ACHN (cell line): ENCODE measurements at places on chromosomes 16 and 17.

DNA sequence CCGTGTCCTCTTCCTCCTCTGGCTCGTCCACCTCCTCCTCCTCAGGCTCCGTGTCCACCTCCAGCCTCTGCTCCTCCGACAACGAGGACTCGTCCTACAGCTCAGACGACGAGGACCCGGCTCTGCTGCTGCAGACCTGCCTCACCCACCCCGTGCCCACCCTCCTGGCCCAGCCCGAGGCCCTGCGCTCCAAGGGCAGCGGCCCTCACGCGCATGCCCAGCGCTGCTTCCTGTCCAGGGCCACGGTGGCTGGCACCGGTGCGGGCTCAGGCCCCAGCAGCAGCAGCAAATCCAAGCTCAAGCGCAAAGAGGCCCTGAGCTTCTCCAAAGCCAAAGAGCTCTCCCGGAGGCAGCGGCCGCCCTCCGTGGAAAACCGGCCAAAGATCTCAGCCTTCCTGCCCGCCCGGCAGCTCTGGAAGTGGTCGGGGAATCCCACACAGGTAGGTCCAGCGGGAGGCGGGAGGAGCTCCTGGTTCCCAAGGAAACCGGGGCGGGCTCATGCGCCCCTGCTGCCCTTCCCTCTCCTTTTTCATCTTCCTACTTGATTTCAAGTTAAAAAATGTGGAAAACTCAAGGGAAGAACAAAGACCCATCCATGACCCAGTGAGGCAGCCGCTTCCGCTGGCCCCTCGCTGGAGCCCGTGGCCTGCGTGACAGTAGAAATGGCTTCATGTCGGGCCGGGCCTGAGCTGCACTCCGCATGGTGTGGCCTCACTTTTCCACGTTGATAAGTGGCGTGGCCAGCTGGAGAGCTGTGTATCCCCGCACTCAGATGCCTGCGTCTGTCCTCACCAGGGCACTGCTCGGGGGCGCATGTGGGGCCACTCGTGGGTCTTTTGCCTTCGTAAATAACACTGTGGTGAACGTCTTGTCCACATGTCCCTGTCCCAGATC lies 50.7 kb downstream of the ACTG1 start:
- DNase-seq: no peak

DNA sequence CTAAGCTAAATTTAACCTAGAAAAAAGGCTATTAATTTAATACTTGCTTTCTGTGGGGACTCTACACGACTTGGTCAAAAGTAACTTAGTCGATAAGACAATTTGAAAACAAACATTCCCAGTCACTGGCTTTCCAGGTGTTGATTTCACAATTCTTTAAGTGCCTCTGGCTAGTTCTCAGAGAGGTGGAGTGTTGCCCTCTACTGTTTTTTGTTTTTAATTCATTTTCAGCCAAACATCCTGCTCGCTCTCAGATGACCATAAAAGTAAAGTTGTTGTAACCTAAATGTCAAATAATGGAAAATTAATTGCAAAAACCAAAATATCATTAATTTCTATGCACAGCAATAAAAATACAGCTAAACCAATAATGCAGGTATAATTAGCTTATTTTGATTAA lies 107.1 kb downstream of the MYO1D start:
- no peak for DNase-seq

- peak; percentile 97 for DNase-seq
Measured at GRCh38 chr17:42667088-42667951, 8.2 kb downstream of the TUBG2 start.

- peak; percentile 99 for DNase-seq
Measured at GRCh38 chr16:87581857-87582215, 20.5 kb upstream of the JPH3 start.

GRCh38 chr17:18327093-18327492 lies 12.0 kb downstream of the SMCR8 start:
- no peak for DNase-seq

- DNase-seq: no peak
Measured at GRCh38 chr17:32658470-32659418, 172.0 kb downstream of the CDK5R1 start.

DNA sequence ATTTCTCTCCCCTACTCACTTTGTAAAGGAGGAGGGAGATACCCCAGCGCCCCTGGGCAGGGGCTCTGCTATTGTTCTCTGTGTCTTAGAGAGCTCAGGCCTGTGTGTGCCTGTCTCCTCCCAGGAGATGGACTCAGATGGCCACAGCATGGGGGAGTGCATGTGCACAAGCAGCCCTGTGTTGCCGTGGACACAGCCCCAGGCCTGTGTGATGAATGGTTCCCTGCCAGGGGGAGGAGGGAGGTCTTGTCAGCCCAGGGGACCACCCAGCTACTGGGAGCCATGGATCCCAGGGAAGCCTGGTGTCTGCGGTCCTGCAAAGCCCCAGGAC lies 26.3 kb downstream of the GINS2 start:
- no peak for DNase-seq

DNA sequence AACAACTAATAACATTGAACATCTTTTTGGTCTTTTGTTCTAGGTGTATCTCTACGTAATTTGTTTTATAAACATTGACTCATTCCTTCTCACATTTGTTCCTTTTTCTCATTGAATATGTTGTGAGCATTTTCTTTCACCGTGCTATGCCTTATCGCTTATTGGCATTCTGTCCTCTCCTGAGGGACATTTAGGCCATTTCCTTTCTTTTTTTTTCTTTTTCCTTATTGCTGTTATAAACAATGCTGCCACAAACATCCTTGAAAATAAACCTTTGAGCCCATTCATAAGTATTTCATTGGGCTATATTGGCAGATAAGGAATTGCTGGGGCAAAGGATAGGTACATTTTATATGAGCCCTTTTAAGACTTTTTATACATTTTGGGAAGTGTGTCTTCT lies 32.4 kb downstream of the WSCD1 start:
- no peak for DNase-seq

DNA sequence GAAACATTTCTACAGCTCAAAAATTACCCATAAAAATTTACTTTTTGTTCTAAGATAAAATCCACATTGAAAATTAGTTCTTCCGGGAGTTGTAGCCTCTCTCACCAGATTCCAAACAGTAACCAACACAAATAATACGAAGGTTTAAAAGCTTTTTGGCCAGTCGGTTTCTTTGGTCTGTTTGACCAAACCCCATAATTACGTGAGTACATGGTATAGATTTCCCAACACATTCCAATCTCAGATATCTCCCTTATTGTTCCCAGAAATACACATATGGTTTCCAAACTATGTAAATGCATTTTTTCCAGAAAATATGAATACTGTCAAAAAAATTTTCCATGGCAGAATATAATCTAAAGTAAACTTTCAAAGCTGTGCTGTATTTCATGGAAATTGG lies 722.0 kb downstream of the KCNJ2 start:
- no peak for DNase-seq

- peak; percentile 57 for DNase-seq
Measured at GRCh38 chr17:8109661-8110455, 8.5 kb downstream of the ALOXE3 start.

DNA sequence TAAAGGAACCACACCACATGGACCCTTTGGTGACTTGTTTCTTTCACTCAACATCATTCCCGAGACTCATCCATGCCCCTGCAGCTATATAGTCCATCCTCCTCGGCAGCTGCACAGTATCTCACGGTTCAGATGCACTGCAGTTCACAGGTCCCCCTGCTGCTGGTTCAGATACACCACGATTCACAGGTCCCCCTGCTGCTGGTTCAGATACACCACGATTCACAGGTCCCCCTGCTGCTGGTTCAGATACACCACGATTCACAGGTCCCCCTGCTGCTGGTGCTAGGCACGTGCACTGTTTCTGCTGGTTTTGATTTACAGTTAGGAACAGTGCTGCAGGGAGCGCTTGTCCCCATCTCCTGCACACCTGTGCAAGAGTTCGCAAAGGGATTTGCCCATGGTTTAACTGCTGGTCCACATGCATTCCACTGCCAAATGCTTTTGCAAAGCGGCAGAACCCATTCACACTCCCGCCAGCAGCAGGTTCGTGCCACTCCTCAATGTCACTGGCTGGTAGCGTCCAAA lies 3.8 kb downstream of the HSDL1 start:
- DNase-seq: peak; percentile 20

DNA sequence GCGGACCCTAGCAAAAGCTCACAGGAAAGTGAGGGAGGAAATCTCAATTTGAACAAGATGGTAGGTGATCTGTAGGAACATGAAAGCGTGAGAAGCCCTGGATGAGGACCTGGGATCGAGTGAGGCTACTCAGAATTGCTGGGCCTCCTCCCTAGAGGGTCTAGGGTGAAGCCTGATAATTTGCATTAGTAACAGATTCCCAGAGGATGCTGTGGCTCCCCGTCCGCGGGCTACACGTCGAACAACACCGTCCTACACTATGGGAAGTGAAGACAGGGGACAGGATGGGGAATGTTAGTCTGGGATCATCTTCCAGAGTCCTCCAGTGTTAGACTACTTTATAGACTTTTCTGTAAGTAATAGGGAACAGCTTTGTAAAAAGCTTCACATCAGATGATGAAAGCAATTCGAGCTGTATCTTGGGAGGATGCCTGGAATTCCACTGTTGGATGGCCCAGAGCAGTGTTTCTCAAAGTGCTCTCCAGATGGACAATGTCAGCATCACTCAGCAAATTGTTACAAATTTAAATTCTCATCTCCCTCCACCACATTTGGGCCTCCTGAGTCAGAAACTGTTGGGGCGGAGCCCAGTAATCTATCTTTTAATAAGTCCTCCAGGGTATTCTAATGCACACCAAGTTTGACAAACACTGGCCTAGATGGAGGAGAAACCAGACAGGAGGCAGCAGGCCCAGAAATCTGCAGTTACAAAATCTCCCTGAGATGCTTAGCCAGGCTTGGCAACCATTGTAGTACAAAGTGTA lies 6.5 kb downstream of the FNDC8 start:
- no peak for DNase-seq

DNA sequence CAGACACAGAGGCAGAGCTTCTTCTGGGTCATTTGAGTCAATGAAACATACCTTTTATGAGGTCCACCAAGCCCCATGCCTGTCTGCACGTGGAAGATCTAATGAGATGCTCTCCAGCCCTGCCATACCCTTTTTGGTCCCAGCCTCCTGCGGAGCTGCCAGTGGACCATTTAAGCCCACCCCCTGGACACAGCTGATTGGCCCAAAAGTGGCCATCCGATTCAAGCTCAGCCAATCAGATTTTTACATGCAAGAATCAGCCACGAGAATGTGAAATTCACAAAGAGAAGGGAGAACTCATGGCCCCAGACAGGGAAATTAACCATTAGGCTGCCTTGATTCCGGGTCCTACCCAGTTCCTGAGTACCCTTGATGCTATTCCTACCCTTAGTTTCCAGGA lies 231.0 kb upstream of the EEF2KMT start:
- DNase-seq: no peak

- peak; percentile 15 for DNase-seq
Measured at GRCh38 chr17:4332296-4332970, 34.0 kb downstream of the UBE2G1 start.

- DNase-seq: no peak
Measured at GRCh38 chr17:80719449-80719848, 174.8 kb downstream of the RPTOR start.

- DNase-seq: peak; percentile 55
Measured at GRCh38 chr16:71467810-71468209, 5.8 kb upstream of the ZNF23 start.

- DNase-seq: no peak
Measured at GRCh38 chr17:333626-334396, 18.8 kb downstream of the RPH3AL start.

DNA sequence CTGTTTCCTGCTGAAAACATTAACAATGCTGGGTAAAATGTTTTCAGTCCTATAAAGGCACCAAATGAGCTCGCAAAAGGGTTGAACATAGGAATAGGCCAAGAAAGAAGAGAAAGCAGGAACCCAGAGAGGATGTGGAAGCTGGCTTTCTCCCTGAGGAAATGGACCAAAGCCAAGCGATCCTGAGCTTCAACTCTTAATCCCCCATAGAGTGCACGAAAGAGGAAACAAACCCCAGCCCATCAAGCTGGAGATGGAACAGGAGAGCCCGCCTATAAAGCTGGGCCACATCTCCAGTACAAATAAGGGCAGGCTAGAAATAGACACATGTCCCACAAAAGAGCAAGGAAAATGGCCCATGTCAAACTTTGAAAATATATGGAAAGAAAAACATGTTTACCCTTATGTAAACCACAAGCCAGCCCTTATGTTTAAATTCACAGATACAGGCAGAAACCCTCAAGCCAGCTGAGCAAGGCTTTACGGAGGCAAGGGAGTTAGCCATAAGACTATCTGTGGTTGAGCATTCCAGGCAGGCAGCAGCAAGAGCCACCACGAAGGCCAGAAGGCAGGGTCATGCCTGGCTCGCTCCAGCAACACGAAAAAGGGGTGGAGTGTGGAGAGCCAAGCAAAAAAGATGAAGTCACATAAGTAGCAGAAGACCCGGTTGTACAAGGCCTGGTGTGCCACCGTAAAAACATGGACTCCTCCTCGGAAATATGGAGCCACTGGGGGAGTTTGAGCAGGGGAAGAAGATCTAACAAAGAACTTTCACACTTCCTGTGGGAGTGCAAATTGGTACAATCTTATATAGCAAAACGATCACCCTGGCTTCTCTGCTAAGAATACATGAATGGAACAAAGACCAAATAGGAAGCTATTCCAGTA lies 27.8 kb downstream of the COPRS start:
- no peak for DNase-seq

DNA sequence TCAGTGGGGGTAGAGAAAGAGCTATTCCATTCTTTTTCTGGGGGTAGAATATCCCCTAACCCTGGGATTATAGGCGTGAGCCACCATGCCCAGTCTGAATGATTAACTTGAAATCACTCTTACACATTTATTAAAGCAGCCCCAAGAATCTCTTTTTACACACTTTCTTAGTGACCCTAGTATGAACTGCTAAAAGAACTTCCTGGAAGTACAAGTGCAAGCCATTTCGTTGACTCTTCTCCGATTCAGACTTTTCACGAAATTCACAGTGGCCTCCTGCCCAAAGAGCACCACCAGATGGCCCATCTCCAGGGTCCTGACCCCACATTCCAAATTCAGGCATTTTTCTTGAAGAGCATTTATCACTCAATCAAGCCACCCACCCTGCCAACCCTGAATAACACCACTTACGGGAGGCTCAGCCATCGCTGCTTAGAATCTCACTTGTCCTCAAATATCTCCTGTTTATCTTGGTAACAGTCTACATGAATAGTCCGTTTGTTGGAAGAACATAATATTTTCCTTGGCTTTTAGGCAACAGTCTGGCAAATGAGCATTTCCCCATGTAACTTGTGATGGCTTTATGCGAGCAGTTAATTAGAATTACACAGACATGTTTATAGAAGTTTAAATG lies 28.0 kb downstream of the ZNF423 start:
- DNase-seq: no peak

- DNase-seq: no peak
Measured at GRCh38 chr16:867421-868385, 67.2 kb upstream of the GNG13 start.

GRCh38 chr17:7439462-7440112 lies at the start of gene FGF11:
TSS of gene FGF11 (plus strand) at chr17:7439512. CDS start at chr17:7439621, 109 bp downstream.
- peak; percentile 12 for DNase-seq

- DNase-seq: no peak
Measured at GRCh38 chr17:14699574-14700185, 398.8 kb downstream of the HS3ST3B1 start.

- no peak for DNase-seq
Measured at GRCh38 chr17:70158180-70158579, 11.2 kb upstream of the KCNJ2 start.

- DNase-seq: peak; percentile 92
Measured at GRCh38 chr16:67170168-67170948, at the start of gene NOL3. TSS of gene NOL3 (plus strand) at chr16:67170538.
